ENCODE measurements at places on chromosomes 5 and 9.

GRCh38 chr5:87051502-87052113, 216.1 kb upstream of the RASA1 start:
- no peak for DNase-seq

GRCh38 chr5:110414360-110414759, 312.1 kb downstream of the TMEM232 start:
- peak; percentile 17 for DNase-seq

- no peak for DNase-seq
Measured at GRCh38 chr5:53917095-53917494, 356.7 kb downstream of the NDUFS4 start.

DNA sequence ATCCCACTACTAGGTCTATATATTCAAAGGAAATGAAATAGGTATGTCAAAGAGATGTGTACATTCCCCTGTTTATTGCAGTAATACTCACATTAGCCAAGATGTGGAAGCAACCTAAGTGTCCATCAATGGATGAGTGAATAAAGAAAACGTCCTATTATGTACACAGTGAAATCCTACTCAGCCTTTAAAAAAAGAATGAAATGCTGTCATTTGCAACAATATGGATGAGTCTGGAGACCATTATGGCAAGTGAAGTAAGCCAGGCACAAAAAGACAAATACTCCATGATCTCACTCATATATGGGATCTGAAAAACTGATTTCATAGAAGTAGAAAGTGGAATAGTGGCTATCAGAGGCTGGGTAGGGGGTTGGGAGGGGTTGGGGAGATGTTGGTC, 909.1 kb upstream of the DMAC1 start:
- DNase-seq, result no peak

DNA sequence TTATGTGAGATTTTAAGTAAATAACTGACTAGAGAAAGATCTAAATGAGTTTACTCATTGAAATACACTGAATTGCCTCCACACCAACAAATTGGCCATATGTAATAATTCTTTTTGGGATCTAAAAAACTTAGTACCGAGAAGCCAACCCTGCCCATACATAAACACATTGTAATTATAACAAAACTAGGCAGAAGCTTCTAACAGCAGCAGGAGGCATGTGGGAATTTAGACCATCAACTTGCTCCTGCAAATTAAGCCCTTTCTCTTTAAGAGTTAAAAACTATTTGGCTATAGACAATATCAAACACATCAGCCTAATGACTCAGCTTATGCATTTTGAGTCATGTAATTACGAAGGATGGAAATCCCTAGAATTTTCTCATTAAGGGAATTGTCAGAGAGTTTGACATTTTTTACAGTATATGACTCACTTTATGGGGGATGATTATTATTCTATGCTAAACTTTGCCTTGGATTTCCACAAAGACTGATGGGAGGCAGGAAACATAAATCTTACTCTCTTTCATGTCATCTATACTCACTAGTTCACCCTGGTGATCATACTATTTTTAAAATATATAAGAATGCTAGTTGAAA, 1.0 kb downstream of the IL7R start:
- DNase-seq, result no peak

DNA sequence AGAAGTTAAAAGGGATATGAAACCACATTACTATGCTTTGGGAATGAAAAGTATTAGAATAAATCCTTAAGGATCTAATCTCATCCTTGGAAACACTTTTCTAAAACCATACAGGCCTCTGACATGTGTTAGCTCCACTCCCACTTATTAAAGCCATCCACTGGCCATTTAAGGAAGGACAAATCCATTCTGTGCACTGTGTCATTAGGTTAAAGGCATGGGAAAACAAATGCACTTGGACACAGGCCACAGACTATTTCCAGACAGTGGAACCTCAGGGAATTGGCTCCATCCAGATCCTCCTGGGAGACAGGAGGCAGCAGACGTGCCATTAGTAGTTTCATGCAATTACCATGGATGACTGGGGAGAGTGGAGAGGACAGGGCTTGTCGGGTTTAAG, 454.9 kb downstream of the ENC1 start:
- DNase-seq, result no peak

- DNase-seq, result peak; percentile 63
Measured at GRCh38 chr9:130990978-130991777, 17.8 kb upstream of the LAMC3 start.

GRCh38 chr9:95610006-95610785, 93.4 kb upstream of the PTCH1 start:
- no peak for DNase-seq
